ENCODE measurements at places on chromosomes 4 and X.

DNA sequence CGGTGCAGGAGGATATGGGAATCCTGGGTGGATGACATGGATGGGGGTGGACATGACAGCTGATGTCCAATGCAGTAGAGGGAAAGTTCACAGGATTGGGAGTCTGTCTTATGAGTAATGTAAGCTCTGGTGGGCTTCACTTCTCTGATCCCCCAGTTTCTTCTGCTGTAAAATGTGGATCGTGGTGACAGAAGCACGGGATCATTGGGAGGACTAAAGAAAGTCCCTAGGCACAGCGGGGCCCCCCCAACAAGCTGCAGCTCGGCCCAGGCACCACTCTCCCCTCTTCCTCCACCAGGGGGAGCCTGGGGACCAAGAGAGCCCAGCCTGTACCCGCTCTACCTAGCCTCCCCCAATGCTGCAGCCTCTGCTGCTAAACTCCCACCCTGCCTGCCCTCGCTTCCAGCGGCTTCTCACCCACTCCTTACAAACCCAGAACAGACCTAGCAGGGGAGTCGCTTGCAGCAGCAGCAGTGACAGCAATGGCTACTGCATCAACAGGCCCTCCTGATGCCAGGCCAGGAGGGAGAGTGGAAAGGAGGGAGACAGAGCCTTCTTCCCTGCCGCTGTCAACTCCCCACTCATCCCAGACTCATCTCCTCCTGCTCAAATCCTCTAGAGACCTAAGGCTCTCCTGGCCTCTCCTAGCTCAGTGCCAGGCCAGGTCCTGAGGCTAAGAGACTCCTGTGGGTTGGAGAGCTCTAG lies 36.1 kb upstream of the IQSEC2 start:
- peak; percentile 73 for DNase-seq

DNA sequence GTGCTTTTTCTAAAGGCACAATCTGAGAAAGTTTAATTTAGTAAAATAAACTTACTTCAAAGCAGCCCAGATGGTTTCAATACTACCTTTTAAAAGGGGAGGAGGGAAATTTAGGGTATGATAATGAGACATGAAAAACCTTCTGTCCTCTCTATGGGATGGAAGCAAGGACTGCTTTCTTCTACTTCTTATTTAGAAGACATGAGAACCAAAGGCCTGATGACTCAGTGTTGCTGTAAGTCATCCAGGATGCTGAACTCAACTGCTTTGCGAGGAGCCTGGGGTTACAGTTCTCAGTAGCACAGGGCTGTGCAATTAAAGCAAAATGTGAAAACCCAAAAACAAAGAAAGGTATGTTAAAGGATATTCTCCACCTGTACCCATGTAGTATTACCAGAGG lies 140.8 kb upstream of the EDNRA start:
- DNase-seq, result no peak

- DNase-seq, result no peak
These were observed 1444.0 kb upstream of the PCDH7 start for GRCh38 chr4:29276150-29276549.

- no peak for DNase-seq
These were observed 163.2 kb downstream of the APBB2 start for GRCh38 chr4:41050880-41051775.

DNA sequence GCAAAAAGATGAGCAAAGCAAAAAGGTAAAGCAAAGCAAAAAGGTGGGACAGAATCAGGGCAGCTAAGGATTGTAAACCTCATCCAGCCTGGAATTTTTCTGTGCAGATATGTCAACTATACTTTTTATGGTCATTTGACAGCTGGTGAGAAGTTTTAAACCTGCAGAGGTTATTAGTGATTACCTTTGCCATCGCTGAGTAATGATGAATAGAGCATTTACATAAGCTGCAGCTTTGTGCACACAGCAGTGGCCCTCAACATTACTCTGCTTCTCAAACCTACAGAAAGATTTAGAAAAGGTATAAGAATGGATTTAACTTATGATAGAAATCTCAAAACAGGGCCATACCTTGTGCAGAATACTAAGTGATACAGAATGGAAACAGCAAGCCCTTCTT lies 54.5 kb upstream of the C4orf54 start:
- DNase-seq, result no peak

DNA sequence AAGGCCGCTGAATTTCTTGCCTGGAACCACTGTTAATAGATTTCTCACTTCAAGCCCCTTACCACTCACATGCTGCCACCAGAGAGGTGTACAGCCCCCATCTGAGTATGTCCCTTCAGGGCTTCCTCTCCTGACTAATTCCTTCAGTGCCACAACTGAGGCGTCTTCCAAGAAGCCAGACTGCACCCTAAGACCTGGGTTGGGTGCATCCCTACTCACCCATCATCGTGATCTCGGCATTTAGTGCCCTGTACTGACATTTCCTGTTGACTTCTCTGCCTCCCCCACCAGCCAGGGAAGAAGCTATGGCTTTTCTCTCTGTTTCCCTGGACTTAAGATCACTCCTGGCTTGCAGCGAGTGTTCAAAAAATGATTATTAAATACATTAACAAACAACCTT lies 40.4 kb upstream of the MAP3K15 start:
- no peak for DNase-seq

GRCh38 chrX:6757631-6758030 lies 222.7 kb upstream of the VCX3A start:
- DNase-seq, result no peak

- no peak for DNase-seq
These were observed 8.1 kb downstream of the SNX25 start for GRCh38 chr4:185217408-185217975.

DNA sequence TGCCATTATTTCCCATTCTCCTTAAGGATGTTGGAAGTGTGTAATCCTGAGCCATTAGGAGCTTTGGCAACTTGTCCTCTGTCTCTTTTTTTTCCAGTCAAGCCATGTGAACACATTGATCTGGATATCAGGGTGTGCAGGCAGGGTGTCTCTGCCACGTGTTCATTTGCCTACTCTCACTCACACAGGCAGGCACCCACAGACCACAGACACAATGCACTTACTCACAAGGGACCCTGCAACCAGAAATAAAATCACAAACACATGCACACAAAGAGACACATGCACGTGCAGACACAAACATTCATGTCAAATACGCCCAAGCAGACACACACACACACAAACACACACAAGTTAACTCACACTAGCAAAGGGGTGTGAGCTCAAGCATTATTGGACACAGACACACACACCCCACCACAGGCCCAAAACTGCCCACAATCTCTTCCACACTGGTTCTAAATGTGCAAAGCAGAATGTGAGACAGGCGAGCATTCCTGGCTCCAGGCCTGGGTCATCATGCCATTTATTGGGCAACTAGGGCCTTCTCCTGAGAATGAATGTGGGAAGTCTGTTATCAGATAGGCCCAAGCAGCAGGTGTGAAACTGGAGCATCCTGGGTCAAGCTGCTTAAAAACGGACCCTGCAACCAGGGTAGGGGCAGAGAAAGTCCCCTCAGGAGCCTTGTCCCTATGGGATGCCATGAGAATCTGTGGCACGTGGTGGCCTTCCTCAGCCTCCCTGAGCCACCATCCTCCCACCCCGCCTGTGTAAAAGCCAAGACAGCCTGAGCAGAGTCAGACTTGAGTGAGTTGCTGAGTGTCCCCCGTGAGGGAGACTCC lies 63.4 kb downstream of the NBDY start:
- no peak for DNase-seq

- no peak for DNase-seq
These were observed 79.6 kb downstream of the DDX53 start for GRCh38 chrX:23079347-23079746.

Measured in omental fat pad (tissue), 4 donors.